ENCODE measurements at places on chromosomes 2 and 18.

DNA sequence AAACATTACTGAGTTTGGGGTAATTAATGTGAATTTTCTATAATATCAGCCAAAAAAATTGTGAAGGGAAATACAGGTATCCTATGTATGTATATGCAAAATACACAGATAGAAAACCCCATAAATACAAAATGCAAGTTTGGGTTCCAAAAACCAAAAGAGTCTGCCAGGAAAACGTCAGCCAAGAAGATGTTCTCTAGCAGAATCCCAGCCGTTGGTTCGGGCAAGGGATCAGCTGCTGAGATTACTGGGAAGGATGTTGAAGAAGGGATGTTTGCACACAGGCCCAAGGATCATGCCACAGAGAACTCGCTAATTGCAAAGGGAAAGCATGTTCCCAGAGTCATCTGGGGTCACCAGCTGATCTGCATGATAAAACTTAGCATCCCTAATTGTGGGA lies 9.5 kb upstream of the ANO7 start:
- DNase-seq: no peak

GRCh38 chr2:177799531-177799930 lies 273.0 kb downstream of the PDE11A start:
- no peak for DNase-seq

GRCh38 chr2:29401994-29402393 lies 286.8 kb downstream of the CLIP4 start:
- no peak for DNase-seq

DNA sequence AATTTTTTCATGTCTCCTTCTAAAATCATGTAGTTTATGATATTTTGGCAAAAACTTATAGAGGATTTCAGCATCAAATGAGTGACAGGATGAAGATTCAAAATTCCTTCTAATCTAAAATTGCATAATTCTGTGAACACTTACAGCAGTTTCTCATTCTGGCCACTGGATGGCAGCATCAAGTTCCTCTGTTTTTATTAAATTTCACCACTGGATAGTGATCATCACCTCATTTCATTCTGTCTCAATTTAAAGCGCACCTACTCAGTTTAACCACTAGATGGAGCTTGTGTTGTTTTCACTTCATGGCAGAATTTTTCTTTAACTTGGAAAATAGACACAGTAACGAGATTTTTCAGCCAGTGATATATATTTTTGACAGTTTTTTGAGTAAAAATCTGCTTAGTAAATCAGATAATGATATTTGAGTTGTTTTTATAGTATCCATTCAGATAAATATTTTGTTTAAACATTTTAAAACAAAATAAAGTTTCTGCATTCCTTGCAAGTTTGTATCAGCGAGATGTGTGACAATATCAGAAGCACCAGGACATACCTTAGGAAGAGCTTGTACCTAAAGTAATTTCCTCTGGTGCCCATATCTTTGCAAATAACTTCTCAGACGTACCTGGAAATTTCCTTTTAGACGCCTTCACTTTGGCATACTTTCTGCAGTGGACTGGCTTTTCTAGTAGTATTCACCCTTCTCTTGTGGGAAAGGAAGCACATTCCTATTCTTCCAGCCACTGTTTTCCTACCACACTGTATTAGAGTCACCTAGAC lies 94.7 kb upstream of the ARHGAP15 start:
- DNase-seq: peak; percentile 30

DNA sequence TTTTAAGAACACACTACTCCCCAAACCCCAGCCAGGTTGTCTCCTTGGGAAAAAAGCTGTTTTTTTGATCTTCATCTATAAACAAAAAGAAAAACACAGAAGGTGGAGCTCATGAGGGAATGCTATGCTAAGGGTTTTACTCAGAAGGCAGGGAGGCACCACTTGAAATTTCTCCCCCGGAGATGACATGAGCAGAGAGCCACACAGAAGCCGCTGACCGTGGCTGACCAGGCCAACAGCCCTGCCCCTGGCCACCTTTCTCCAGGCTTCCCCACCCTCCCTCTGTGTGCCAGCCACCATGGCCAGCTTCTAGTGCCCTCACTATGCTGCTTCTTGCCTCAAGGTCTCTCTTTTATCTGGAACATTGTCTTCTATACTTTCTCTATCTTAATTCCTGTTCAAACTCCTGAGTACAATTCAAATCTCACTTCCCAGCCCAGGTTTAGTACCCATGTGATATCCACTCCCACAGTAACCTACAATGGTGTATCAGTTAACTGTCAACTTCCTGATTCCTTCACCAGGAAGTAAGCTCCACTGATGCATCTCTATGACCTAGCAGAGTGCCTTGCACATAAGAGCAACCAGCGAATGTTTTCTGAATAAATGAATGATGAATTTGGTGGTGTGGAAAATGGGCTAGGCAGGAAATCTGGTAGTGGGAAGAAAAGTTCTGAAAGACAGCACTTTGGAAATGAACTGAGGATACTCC lies 15.3 kb downstream of the LAPTM4A start:
- no peak for DNase-seq

DNA sequence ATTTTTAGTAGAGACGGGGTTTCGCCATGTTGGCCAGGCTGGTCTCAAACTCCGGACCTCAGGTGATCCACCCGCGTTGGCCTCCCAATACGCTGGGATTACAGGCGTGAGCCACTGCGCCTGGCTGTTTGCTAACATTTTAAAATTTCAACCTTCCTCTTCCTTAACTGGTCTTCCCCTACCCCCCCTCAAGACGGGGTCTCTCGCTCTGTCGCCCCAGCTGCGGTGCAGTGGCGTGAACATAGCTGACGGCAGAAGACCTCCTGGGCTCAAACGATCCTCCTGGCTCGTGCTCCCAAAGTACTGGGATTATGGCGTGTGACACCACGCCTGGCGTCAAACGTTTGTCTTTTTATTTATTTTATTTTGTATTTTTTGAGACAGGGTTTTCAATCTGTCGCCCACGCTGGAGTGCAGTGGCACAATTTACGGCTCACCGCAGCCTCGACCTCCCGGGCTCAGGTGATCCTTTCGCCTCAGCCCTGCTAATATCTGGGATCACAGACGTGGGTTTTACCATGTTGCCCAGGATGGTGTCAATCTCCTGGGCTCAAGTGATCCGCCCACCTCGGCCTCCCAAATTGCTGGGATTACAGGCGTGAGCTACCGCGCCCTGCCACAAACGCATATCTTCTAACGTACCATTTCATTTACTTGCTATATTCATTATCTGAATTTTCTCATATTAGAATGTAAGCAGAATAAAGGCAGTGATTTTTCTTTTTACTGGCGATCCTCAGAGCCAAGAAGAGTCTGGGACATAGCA lies 984 bp upstream of the MSH2 start:
- no peak for DNase-seq

GRCh38 chr18:13530879-13531387 lies 195.4 kb downstream of the FAM210A start:
- DNase-seq: no peak

GRCh38 chr18:79871481-79872091 lies 73.8 kb downstream of the KCNG2 start:
- no peak for DNase-seq

- no peak for DNase-seq
These were observed 407.8 kb downstream of the CDH2 start for GRCh38 chr18:27769152-27769551.

- no peak for DNase-seq
These were observed 39.8 kb downstream of the FAM178B start for GRCh38 chr2:96946625-96947024.

GRCh38 chr2:172560721-172561120 lies 4.8 kb downstream of the PDK1 start:
- no peak for DNase-seq

DNA sequence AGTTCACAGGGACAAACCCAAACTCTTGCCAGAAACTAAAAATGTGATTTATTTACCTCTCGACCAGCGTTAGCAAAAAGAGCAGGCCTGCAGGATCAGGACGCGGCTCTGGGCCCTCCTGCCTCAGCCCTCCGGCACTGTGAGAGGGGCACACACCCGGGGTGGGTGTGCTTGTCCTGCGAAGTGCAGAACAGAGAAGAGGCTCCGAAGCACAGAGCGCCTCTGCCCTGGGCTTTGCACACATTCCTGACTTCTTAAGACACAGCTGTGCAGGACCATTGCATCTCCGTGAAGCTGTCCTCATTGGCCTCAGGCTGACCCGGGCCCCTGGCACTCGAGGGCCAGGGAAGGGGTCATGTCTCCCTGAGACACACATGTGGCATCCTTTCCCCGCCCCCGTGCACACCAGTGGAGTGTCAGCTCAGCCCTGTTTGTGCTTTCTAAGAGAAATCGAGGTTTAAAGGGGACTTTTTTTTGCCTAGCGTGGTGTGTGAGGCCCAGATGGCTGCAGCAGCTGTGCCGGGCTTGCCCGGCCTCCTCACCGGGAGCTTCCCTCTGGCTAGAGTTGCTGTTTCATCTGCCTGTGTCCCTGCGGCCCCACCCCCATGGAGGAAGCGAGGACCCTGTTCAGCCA lies 9.9 kb upstream of the NFATC1 start:
- DNase-seq: no peak

DNA sequence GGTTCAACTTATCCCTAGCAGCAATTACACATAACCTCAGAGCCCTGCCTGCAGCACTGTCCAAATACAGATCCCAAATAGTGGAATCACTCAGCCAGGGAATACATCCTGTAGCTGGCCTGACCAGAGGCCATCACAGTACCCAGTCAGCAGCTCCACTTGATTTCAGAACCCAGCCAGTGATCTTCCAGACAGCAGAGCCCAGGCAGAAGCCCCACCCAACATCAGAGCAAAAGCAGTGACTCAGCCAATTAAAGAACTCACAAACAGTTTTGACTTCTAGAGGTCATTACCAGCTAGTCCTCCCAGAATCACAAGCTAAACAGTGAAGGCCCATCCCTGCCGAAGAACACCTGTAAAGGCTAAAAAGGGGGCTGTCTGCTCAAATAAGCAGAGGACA lies 118.0 kb upstream of the SRD5A2 start:
- DNase-seq: no peak

DNA sequence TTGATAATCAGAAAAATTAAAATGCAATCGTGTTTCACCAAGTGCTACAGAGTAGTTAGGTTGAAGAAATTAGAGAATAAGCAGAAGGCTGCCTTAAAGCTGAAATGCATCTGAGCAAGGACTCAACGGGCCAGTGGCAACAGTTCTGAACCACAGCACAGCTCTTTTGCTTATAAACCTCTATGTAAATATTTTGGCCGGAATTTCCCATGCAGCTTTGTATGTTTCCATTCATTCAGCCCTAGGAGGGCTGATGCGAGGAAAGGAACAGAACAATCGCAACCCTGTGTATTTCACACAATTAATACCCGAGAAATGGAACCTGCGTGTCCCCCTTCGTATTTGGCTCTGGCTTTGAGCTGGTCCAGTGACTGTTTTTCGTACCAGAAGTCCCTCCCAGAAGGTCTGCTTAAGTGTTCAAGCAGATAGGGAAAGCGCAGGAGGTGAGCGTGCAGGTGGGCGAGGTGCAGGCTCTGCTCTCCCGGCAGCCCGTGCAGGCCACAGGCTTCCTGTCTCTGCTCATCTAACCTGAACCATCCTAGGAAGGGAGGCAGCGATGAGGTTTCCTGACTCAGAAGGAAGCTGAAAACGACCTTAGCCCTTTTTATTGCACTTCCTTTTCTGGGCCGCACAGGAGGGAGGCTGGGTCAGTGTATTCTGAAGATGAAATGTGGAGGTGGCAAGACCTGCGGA lies 67.3 kb downstream of the ASB1 start:
- DNase-seq: no peak

Measured in T follicular helper cell (primary cell).